ENCODE measurements at places on chromosomes 2 and 18.

DNA sequence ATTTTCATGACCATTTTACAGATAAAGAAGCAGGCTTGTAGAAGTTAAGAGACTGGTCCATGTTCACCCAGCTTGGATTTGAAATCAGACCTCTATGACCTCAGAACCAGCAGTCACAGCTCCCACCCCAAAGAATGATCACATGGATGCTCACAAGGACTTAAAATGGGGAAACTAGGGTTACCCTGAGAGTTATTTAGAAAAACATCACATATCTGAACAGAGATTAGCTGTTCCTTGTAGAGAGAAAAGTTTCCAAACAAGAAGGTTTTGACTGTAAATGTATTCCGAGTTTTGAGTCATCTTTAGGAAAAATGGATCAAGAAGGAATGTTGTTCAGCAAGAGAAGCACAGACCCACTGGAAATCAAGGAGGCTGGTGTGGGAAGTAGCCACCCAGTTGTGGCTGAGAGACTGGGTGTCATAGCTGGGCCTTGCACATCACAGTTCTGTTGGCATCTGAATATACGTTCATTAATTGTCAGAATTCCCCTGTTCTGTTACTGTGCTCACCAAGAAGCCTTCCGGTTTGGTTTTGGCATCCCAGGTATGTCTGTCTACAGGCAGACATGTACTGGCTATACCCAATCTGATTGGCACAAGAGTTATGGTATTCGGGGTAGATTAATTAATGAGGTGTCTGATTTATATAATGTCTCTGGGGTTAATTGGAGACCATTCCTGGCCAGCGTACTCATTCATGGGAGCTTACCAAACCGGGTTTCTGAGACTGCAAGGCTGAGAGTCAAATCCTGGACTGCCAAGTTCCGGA, 371.8 kb upstream of the SLC14A2 start:
- DNase-seq, result no peak

DNA sequence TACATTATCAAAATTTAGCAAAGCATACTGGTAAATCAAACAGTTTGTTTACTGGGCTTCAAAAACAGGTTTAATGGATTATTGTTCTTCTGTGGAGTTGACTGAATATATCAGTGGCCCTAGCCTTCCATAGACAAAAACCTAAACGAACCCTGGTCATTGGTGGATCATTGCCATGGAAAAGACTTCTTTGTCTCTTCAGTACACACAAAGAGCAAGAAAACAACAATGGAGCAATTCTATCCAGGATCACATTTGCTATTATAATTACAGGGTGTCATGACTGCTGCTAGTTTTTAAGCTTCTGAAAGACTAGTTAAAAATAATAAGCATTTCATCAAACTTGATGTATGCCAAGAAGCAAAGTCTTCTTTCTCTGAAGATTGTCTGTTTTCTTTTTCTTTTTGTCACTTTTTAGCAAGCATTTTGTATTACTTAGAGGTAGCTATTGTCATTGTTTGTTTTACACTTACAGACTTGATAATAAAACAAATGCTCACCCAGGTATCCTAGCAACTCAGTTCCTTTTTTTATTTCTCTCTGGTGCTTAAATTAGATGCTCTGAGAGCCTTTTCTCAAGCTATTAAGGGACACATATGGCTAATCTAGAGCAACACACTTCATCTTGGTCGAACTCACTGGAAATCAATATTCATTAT, 1228.7 kb upstream of the DDX18 start:
- no peak for DNase-seq

GRCh38 chr18:75156831-75157230, 52.1 kb downstream of the PTGR3 start:
- DNase-seq, result no peak

DNA sequence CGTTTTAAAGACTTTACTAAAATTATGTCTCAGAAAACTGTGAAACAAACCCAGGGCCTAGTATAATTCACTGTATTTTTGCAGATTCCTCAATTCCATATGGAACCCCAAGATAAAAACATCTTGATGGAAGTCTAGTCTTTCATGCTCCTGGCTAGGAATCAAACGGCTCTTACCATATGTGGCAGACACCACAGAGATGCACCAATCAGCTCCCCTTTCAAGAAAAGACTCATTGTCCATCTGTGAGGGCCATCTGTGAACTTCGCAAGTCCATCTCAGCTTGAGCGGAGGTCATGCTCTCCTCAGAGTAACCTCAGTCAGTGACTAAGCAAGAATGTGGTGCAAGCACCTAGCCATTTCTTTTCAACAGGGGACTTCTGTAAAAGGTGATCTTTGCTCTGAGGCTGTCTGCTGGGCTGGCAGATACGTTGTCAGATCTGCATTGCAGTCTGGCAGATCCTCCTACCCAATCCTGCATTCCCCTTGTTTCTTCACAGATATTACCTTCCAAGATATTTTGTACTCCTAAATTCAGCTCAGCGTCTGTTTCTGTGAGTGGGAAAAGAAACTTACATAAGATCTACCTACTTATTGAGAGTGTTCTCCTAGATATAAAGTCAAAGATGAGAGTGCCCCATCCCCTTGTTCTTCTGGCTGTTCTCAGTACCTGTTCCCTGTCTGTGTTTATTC, 419.3 kb downstream of the SPAG16 start:
- no peak for DNase-seq

Measured in CD4-positive, alpha-beta T cell treated with Interleukin-17A for 4 hours (primary cell).